ENCODE measurements at places on chromosomes 2 and 18.

DNA sequence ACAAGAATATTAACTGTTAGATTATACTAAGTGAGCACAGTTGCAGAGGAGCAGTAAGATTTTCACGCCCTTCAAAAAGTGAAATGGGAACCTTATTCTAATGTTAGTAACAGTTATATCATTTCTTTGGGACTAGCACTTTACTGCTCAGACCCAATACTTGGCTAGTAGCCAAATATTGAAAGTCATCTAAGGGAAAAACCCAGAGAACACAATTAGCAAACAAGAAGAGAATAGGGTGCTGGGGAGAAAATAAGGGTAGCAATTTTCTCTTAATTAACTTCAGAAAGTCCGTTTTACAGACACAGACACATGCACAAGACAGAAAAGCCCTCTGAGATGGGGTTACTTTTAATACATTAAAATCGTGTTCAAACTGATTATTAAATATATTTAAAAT, 71.8 kb downstream of the ID2 start:
- no peak for DNase-seq

- DNase-seq = no peak
Measured at GRCh38 chr2:64179582-64180321, 35.5 kb upstream of the PELI1 start.

DNA sequence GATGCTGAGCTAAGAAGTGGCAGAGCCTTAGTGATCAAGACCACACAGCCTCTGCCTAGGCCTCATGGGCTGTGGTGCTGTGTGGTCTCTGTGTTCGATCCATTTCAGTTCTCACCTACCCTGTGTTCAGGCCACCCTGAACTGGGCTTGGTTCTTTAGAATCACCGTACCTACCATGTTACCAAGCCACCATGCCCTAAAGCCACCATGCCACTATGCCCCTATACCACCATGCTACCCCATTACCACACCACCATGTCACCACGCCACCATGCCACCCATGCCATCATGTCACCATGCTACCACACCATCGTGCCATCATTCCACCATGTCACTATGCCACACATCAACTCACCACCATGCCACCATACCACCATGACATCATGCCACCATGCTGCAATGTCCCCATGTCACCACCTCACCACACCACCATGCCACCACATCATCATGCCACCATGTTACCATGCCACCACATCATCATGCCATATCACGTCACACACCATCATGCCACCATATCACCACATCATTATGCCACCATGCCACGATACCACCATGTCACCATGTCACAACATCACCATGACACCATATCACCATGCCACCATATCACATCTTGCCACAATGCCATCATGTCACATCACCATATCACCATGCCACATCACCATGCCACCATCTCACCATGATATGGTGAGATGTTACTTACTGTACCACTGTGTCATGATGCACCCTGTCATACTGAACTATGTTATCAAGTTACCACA, 191.0 kb upstream of the ARL4C start:
- DNase-seq = no peak

DNA sequence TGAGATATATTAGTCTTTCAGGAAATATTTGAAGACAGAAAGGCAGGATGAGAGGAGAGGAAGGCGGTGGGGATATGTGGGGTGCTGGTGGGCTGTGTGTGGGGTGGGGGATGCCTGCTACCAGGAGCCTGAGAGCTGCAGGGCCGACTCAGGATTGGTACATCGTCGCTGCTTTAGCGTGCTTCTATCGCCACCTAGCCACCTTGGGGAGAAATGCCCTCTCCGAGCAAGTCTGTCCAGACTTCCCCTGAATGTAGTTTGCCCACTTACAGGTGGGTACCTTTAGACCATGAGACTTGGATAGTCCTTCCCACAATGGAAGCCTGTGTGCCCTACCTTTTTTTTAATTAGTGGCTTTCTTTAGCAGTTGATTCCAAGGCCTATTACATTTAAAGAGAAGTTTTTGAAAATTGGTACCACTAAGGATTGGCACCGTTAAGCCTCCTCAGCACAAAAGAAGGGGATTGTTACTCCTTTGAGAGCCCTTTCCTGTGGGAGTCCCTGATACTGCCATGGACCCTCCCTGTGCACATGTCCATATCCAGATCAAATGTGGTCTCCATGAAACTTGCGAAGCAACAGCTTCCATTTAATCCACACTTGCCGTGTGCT, 114.1 kb upstream of the NDUFV2 start:
- DNase-seq = peak; percentile 36

DNA sequence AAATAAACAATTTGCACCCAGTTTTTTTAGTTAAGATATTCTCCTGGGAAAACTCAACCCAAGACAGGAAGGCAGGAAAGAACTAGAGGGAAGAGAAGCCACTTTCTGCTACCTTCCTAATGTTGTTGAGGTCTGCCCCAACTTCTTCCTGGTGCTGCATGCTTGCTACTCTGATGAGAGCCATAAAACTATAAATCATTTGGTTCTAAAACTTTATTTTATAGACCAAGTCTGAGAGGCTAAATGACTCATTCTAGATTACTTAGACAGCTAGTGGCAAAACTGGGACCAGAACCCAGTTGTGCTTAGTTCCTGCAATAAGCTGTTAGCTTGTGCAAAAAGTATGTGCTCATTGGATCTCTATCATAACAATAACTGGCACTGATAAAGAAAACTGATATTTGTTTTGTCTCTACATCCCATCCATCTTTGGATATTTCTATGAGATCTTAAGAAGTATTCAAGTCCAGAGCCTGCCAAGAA, 344.9 kb upstream of the SLC14A2 start:
- DNase-seq = no peak

GRCh38 chr2:222592176-222592575, 63.7 kb downstream of the FARSB start:
- DNase-seq = no peak

GRCh38 chr2:225889452-225889851, 489.9 kb downstream of the NYAP2 start:
- DNase-seq = no peak

DNA sequence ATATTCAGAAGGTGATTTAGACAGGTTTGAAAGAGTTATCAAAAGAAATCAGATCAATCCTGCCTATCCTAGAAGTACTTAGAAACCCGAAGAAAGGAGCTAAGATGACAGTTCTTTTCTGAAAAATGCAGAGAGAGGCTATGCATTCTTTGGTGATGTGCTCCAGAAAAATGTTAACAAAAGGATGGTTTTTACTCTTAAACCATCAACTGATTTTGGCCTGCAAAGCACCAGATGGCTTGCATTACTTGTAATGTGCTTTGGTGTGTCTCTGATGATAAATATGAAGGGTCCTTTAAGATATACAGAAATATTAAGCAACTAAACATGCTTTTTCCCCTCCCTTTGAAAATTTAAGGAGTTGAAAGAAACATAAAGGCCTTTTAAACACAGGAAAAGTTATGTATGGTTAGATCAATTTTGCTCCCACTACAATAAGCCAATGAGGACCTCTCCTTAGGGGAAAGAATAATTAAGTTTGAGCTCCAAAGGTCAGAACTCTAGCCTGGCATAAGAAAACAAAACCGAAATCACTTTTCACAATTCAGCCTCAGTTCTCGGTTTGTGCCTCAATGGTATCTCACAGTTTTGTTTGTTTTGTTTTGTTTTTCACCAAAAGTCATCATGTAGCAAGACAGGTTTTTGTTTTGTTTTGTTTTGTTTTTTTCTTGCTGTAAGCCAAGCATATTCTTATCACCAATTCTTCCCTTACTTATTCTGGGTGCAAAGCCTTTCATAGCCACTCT, 302.4 kb upstream of the NT5C1B start:
- no peak for DNase-seq

GRCh38 chr2:9336576-9337314, 86.6 kb downstream of the ITGB1BP1 start:
- DNase-seq = no peak

DNA sequence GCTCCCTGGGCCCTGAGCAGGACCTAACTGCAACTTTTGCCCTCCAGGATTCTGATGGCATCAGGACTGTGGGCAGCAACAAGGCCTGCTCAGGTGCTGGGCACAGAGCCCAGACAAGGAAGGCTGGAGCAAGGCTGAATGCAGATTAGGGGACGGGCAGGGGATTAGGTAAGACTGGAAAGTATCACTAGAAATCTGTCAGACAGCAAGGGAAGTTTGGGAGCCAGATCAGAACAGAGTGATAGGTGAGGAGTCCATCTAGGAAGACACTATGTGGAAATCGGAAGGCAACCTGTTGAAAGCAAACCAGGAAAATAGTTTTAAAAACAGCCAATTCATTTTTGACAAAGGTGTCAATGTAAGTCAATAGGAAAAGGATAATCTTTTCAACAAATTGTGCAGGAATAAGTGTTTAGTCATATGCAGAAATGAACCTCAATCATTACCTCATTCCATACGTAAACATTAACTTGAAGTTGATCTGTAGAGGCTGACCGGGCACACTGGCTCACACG, 56.4 kb upstream of the STPG4 start:
- no peak for DNase-seq

- DNase-seq = no peak
Measured at GRCh38 chr2:9739531-9739964, 103.7 kb upstream of the TAF1B start.

GRCh38 chr2:150585221-150585971, 97.9 kb upstream of the RND3 start:
- no peak for DNase-seq

DNA sequence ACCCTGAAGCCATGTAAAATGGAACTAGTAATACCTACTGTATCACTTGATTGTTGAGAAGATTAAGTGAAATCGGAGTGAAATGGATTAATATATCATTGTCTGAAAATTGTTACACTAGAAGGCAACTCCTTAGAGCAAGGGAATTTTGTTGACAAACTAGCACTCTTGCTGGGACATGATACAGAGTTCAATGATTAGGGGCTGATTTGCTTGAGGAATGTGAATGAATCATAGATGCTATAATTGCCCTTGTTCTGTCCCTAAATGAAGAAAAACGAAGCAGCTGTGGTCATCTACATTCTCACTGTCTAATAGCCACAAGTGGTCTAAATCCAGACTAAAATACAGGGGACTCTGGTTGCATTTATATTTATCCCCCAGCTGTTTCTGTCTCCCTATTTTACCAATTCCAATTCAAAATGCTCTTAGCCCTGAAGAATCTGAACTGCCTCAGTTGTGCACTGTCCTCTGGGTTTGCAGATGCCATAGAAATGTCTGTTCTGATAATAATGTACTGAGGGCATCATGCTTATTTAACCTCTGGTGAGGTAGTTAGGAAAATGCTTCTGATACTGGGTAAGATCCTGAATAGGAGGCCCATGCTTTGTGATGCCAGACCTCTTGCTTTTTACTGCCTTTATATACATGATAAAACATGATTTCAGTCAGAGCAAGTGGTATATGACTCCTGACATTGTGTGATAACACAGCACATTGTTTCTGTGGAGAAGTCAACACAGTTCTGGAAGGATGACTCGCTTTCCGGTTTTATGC, 382.1 kb downstream of the NRXN1 start:
- no peak for DNase-seq

- no peak for DNase-seq
Measured at GRCh38 chr2:160224060-160224459, 24.0 kb upstream of the ITGB6 start.

- no peak for DNase-seq
Measured at GRCh38 chr2:183610724-183611123, 486.5 kb downstream of the NUP35 start.

GRCh38 chr18:74597034-74597661, 522 bp upstream of the ZNF407 start:
- peak; percentile 54 for DNase-seq

- DNase-seq = no peak
Measured at GRCh38 chr18:59484561-59485328, 125.7 kb upstream of the LMAN1 start.

DNA sequence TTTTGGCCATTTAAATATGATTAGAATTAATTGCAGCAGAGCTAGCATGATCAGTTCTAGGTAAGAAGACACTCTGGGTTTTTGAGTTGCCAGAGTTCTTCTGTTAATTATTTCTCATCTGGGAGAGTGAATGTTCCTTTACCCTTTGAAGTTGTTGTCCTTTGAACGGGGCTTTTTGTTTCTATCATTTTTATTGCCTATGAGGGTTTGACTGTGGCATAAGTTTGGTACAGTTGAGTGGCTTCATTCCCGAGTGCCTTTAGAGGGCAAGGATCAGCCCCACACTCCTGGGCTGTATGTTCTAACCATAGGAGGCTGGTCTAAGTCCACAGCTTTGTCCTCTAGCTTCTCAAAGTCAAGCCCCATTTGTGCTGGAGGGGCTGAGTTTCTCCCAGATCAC, 804.3 kb downstream of the KCNJ3 start:
- no peak for DNase-seq

DNA sequence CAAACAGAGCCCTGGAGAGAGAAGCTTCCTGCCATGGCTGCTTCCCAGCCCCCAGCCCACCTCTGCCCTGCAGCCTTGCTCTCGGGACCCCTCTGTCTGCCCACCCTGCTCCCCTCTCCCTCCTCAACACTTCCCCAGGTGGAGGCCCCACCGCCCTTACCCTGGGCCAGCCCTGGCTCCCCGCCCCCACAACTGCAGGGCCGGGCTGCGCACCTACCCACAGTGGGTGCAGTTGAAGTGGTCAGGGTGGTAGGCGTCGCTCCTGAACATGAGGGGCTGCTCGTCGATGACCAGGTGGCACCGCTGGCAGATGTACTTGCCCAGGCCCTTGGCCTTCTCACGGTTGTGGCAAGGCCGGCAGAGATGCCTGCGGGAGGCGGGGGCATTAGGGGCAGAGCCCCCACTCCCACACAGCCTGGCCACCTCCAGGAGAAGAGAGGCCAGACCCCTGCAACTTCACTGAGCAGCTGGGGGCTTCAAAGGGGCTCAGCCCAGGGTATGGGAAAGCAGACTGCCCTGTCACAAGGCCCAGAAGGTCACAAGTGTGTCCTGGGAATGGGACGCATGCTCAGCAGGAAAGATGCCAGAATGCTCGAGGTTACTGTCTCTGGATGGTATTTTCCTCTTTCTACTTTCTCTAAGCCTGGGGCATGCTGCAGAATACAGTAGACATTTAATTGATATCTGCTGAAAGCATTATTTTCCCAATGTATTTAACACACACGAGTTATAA, 3.1 kb upstream of the GPR17 start:
- DNase-seq = no peak

DNA sequence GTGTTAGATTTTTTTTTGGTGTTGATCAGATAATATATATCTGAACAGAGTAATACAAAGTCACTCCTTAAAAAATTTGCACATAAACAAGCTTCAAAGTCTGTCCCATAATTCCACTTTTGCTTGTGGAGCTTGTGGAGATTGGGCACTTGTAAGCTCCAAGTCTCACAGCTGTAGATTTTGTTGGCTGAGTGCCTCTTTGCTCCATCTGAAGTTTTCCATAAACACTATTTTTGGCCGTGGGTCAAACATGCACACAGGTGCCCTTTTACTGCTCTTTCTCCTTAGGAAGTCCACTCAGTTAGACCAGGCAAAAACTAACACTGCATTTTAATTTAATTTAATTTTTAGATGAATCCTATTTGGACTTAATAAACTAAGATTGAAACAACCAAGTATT, 3.6 kb upstream of the KCNJ13 start:
- no peak for DNase-seq

All from T-helper 1 cell (primary cell).